ENCODE measurements at places on chromosomes 2 and 18.

- no peak for DNase-seq
These were observed 80.4 kb upstream of the WDR75 start for GRCh38 chr2:189360861-189361260.

DNA sequence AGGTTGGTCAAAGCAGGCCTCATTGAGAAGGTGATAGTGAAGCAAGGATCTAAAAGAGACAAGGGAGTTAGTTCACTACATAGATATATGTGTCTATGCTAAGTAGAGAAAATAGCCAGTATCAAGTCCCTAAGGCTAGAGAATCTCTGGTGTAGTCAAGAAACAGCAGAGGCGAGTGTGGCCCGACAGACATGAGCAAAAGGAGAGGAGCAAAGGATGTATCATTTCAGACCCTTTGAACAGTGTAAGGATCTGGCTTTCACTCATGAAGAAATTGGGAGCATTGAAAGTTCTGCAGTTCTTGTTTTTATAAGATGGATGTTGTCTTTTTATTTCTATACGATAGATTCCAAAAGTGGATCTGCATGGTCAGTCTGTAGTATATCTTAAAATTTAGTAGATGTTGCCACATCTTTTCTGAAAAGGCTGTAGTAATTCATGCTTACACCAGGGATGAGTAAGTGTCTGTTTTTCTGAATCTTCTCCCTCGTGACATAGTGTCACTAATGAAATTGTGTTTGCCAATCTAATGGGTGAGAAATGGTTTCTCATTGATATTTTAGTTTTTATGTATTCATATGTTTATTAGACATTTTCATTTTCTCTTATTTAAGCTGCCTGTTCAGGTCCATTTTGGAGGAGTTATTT lies 18.8 kb downstream of the SP100 start:
- DNase-seq, result no peak

DNA sequence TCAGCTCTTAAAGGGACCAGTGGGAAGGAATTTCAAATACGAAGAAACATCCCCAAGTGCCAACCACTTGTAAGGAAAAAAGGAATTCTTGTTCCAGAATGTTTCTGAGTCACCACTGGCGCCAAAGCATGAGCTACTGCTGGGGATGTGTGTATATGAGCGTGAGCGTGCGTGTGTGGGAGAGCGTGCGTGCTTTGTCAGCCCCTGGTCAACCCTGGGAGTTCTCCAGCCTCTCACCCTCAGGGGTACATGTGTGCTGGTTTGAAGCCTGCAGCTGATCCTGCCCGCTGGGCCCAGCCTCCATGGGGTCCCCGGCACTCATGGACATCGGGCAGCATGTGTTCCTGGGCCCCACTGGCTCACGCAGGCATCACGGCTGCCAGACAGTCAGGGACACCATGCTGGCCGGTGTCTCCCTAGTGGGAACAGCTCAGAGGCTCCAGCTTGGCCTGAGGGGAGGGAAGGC lies 17.1 kb downstream of the HS6ST1 start:
- no peak for DNase-seq

- no peak for DNase-seq
These were observed 40.2 kb downstream of the SLC14A1 start for GRCh38 chr18:45764000-45764686.

DNA sequence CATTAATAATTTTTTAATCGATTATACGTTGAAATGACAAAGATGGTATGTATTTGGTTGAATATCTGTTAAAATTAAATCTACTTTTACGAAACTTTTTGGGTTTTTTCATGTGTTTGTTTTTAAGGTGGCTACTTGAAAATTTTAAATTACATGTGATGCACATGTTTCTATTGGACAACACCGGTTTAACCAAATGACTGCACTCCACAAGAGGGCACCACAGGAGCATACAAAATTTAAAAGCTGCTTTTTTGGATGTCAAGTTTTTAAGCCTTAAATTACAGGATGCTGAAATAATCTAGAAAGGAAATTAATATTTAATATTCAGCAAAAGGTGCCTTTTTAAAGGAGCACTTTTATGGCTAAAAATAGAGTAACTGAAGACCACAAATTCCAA lies 98.7 kb downstream of the ACVR1 start:
- DNase-seq, result no peak

- DNase-seq, result no peak
These were observed 106.9 kb downstream of the HDAC4 start for GRCh38 chr2:239293775-239294430.

- no peak for DNase-seq
These were observed 522.0 kb downstream of the PLCL1 start for GRCh38 chr2:198326431-198326830.

Measured in esophagus squamous epithelium (tissue), 5 donors.